ENCODE measurements at places on chromosomes 3 and 15.
A peak's percentile ranks its signal among the peaks of the same experiment; 100 is the strongest.

DNA sequence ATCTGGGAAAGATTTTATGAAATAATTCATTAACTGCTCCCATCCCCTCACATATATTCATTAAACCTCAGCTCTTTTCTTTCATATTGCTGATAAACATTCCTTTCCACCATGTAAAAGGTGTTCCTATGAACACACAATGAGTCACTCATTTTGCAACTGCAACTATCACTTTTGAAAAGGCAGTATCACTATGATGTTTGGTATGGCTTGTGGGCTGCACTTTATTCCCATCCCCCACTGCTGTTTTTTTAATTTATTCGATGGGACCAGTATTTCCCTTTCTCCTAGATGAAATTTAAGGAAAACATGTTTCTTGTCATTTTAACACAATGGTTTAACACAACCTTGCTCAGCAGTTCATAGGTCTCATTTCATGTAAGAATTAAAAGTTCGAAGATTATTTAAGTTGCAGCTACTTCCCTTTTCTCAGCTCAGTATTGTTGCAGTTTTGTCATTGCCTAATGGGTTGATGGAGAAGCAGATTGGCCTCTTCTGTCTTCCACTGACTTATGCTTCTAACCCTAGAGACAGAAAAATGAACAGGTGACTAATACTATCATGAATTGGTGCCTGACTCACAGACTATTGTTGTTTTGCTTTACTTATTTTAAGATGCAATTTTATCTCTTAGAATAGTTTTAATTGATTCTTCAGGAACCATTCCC is 280.3 kb downstream of the ZPLD1 start:
- no peak for DNase-seq

DNA sequence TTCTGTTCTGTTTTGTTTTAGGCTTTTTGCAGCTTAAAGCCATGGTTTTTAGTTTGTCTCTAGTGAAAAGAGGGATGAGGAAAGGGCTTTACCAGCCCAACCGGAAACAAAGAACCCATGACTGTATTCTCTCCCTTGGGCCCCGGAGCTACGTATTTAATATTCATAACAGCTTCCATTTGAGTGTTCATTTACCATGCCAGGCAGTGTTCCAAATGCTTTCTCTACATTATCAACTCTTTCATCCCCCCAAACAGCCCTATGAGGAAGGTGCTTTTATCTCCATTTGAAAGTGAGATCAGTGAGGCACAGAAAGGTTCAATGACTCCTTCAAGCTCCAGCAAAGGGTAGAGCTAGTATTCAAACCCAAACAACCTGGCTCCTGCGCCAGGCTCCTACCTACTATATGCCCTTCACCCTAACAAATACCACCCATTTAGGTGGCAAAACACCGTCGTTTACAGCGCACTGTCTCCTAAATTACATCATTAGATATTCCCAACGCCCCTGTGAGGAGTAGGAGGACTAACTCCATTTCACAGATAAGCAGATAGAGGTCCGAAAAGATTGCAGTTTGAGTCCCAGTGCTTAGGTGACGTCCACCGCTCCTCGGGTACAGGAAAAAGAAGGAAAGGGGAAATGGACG is 27.9 kb downstream of the GTPBP8 start:
- no peak for DNase-seq

- DNase-seq: no peak
Measured at GRCh38 chr3:144106970-144107369, 135.3 kb downstream of the DIPK2A start.

GRCh38 chr3:177478170-177478867 is 281.0 kb upstream of the TBL1XR1 start:
- no peak for DNase-seq

DNA sequence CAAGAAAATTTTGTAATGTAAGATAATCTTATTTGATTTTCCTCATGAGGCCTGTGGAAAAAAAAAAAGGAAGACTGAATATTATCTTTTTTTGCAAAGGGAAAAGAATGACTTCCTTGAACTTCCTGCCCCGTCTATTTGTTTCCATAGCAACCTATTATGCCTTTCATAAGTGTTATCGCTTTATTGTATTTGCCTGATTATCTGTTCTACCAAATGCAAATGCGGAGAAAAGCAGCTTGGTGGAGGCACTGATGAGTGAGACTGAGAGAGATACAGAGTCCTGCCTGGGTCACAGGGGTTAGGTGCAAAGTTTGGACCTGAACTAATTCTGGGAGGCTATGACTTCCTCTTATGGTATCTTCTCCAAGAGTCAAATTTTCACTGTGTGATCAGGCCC is 334.0 kb upstream of the KCNMB2 start:
- no peak for DNase-seq

DNA sequence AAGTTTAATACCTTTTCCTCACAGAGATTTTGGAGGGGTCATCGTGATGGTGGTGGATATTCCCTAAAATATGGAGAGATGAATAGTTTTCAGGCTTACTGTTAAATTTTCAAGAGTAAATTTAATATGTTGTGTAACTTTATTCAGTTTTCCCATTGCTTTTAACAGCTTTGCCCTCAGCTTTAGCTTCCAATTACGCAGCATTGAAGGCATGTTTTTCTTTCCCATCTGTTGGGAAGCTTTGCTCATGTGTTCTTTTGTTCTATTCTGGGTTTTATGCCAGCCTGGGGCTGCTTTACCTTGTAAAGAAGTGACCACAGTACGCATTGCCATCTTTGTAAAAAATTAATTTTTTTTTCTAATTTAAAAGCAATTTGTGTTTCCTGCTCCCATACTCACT is 151.5 kb downstream of the B3GALNT1 start:
- DNase-seq: no peak

DNA sequence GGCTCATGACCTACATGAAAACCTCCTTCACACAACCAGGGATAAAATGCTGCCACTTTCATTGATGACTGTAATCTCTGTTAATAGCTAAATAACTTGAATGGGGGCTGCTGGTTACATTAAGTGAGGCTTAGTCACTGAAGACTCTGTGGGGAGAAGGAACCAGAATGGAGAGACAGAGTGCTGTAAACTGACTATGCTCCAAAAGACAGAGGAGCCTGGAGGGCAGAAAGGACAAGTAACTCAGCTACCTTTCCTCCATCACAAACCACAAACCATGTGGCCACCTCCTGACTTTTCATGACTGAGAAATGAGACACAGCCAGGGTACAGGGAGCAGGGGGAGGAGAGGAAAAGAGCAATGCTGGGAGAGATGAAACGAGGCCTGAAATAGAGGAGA is 97.1 kb upstream of the TRIM42 start:
- no peak for DNase-seq

GRCh38 chr3:78963771-78964170 is 804.0 kb downstream of the ROBO1 start:
- no peak for DNase-seq

DNA sequence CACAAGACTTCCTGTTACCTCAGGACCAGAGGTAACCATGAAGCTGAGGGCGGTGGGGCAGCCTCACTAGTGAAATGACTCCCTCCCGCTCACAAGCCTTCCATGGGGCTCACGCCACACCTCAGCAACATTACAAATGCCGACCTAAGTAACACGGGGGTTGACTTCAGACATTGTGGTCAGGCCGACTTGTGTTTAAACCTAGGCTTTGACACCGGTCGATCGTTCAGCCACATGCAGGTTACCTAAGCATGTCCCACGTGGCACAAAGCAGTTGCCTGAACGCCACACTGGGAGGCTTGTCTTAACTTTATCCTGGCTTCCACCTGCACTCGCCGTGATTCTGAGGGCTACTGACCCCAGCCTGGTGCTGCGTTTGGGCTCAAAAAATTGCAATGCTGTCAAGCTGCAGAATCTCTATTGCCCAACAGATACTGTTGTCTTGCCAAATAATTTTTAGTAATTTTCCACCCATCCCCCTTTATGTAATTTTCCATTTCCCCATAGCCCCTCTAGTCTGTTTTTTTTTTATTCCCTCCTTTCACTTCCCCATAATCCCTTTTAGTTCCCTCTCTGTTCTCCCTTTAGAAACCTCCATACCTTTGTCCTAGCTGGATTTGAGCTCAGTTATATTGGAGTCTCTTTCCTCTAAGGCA is 158.6 kb upstream of the RGMA start:
- no peak for DNase-seq

- no peak for DNase-seq
Measured at GRCh38 chr3:37910671-37911400, 49.2 kb downstream of the CTDSPL start.

DNA sequence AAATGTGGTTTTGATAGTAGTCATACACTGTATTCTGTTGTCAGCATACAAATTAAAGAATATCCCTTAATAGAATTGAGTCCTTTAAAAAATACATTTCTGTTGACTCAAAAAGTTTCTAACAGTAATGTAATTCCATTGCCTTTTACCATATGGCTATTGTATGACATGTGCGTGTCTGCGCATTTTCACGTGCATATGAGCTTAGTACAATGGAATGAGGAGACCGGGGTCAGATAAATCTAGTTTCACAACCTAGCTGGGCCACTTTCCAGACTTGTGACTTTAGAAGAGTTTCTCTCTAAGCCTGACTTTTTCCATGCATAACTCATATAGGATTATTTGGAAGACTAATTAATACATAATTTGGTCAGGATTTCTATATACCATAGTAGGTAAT is 38.7 kb downstream of the ZBTB38 start:
- no peak for DNase-seq

- DNase-seq: no peak
Measured at GRCh38 chr3:129228891-129229585, 20.4 kb upstream of the COPG1 start.

- DNase-seq: no peak
Measured at GRCh38 chr3:162295323-162295983, 798.8 kb downstream of the OTOL1 start.

DNA sequence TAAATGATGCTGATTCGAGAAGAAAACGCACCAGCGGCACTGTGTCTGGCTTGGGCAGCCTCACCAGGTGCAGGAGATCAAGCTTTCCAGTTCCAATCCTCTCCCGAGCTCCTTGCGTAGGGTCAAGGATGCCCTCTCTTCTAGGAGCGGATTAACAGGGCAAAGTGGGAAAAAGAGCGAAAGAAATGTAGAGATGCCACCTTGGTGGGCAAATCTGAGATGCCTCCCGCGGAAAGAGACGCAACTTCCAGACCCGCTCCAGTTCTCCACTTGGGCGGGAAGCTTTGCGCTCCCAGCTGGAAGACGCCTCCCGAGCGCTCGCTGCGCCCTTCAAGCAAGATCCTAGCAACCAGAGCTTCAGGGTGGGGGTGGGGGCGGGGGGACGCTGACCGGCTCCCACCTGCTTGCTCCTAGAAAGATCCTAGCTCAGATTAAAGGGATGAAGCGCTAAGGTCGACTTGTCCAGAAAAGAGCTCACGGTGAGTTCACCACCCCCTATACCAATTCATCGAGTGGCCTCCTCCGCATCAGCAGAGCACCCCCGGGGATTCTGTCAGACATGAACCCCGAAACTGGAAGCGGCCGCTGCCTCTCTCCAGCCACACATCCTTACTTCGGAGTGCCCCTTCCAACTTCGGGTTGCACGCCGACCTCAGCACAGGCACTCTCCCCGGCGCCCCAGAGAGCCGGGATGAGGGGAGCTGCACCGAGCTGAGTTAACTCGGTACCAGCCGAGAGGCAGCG is 769 bp downstream of the TAFA4 start:
- no peak for DNase-seq

GRCh38 chr15:91973481-91973880 is 120.0 kb downstream of the SLCO3A1 start:
- no peak for DNase-seq

- DNase-seq: peak; percentile 33
Measured at GRCh38 chr3:3119393-3119851, 7.3 kb upstream of the TRNT1 start.

DNA sequence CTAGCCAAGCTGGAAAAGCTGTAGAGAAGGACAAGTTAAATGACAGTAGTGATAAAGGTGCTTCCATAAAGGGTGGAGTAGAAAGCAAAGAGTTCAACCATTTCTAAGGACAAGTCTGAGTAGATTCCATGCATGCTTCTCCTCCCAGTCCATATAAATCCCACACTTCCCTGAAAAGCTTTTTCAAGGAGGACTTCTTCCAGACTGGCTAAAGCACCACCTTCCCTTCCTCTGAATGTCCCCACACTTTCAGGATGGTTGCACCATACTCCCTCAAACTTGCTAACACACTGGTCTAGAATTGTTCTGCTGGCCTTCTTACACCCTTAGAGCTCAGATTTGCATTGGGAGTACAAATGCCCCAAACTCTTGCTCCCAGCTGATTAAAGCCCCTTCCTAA is 40.9 kb downstream of the FBN1 start:
- DNase-seq: no peak

DNA sequence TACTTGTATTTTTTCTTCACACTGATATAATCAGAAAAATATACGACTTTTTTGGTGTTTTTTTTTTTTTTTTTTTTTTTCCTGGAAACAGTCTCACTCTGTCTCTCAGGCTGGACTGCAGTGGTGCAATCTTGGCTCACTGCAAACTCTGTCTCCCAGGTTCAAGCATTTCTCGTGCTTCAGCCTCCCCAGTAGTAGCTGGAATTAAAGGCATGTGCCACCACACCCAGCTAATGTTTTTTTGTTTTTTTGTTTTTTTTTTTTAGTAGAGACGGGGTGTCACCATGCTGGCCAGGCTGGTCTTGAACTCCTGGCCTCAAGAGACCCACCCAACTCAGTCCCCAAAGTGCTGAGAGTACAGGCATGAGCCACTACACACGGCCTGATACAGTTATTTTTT is 20.8 kb upstream of the DNAAF4 start:
- no peak for DNase-seq

- DNase-seq: no peak
Measured at GRCh38 chr3:71265365-71265915, 318.1 kb downstream of the FOXP1 start.

DNA sequence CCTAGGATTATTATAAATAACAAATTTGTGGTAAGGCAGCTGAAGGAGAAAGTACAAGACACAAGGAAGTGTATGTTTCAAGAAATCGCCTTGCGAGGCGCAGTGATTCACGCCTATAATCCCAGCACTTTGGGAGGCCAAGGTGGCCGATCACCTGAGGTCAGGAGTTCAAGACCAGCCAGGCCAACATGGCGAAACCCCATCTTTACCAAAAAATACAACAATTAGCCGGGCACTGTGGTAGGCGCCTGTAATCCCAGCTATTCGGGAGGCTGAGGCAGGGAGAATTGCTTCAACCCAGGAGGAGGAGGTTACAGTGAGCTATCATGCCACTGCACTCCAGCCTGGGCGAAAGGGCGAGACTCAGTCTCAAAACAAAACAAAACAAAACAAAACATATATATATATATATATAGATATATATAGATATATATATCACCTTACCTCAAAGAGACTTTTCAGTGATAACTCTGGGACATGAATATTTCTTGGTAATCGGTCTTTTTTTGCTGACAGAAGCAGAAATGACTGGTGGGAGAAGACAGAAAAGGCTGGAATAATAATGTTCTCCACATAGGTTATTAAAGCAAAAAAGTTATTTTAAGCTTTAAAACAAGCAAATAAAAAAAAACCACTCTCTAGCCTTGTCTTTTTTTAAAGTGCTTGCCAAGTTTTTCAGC is 52.3 kb downstream of the TRANK1 start:
- DNase-seq: no peak

Measured in stimulated activated naive CD8-positive, alpha-beta T cell treated with anti-CD3 and anti-CD28 coated beads, Interleukin-15, Interleukin-2, amounts not matched to agents 100 U/mL and 50 U/mL, for 24 hours (primary cell).